ENCODE measurements at places on chromosomes 5 and 9.

DNA sequence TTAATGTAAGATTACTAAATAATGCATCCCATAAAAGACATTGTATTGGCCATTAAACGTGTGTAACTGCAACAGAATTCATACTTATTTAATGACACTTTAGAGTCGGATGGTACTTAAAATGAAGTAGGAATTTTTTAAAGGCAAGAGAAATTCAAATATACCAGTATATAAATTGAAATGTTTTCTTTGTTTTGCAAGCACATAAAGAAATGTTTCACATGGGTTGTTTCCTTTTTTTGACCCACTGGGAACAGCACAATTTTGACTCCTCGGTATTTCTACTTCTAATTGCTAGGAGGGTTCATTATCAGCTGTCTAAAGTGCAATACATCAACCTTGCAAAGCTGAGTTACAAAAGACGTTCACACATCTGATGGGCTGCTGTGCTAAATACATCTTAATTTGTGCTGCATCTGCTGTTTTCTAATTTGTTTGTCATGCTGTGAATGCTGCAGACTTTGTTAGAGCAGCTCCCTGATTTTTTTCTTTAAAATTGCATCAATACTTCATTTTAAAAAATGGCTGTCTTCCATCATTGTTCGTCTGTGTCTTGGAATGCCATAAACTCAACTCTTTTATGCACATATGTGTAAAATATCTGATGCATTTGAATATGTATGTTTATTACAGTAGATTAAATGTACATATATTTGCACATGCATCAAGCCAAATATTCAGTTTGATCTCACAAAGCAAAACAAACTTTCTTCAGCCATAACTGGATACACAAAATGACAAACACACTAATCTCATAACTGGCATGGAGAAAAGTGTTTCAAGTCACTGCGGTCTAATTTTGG is 454.0 kb upstream of the GRAMD2B start:
- DNase-seq: no peak

DNA sequence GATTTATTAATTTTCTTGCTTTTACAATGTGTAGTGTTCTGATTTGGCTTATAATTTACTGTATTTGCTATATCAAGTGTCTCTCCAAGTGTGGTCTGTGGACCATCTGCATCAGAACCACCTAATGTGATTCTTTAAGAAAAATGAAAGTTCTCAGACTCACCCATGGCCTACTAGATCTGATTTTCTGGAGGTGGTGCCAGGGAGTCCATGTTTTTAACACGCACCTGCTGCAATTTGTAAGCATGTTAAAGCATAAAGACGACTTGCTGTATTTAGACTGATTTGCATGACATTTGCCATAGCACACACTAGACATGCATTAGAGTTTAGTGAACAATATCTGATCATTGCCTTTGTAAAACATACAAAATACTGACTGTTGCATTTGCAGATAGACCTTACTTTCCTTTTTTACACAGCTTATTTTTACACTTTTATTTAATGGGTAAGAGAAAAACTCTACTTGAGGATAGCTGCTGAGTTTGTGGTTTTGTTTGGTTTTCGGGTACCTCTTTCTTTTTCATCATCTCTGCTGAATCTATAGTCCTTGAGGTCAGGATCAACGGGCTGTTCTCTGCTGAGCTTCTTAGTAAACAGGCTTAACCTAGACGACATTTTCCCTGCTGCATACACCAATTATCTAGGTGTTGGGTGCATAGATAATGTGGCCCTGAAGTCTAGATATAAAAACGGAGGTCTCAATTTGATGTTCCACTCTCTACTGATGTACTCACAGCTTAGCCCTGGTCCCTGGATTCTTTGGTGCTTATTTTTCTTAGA is 138.0 kb upstream of the ZNF366 start:
- DNase-seq: no peak

GRCh38 chr5:131521252-131521651 is 113.8 kb downstream of the RAPGEF6 start:
- peak; percentile 90 for DNase-seq

- DNase-seq: no peak
Measured at GRCh38 chr5:136043551-136043950, 14.8 kb downstream of the TGFBI start.

DNA sequence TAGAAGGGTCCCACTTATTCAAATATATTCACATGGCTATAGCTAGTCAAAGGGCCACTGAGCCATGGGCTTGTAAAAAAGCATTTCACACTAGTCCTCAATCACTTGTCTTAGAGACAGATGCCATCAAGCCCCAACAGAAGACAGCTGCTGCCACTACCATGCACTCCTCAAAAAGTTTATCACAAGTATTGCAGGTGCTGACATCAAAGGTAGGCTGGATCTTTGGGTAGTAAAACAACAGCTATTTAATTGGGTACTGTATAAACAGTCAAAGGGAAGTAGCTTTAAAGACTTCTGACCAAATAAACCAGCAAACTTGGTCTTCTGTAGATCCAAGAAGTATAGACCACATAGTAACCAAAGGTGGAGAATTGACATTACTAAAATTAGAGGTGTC is 59.2 kb upstream of the FER start:
- DNase-seq: no peak

DNA sequence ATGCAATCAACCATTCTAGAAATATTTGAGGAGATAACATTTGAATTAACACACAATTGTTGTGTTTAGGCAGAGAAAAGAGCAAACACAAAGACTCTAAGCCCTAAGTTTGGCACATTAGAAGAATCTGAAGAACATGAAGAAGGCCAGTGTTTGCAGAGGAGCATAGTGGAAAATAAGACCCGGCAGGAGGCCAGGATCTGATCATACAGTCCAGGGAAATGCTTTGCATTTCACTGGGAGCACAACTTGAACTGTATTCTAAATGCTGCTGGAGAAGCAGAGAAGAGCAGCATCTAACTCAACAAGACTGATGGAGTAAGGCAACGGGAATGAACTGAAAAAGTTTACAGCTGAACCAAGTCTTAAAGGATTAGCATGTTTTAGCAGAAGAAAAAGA is 463.4 kb downstream of the ZNF608 start:
- no peak for DNase-seq

GRCh38 chr9:125380406-125380805 is 118.8 kb downstream of the GAPVD1 start:
- DNase-seq: peak; percentile 32

DNA sequence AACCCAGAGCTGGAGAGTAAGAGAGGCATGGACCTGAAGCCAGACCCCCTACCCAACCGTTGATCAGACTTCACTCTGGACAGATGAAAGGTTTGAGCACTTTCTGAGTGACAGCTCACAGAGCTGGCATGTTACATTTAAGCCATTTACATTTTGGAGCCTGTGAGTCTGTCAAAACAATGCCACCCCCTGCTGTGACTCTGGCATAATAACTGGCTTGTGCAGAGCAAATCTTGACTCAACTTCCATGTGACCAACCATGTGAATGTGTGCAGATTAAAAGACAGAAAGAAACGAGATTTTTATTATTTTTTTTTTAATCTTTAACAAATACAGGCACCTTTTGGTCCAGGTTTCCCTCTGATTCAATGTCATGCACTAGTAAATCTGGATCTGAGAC is 48.5 kb downstream of the MFAP3 start:
- no peak for DNase-seq

DNA sequence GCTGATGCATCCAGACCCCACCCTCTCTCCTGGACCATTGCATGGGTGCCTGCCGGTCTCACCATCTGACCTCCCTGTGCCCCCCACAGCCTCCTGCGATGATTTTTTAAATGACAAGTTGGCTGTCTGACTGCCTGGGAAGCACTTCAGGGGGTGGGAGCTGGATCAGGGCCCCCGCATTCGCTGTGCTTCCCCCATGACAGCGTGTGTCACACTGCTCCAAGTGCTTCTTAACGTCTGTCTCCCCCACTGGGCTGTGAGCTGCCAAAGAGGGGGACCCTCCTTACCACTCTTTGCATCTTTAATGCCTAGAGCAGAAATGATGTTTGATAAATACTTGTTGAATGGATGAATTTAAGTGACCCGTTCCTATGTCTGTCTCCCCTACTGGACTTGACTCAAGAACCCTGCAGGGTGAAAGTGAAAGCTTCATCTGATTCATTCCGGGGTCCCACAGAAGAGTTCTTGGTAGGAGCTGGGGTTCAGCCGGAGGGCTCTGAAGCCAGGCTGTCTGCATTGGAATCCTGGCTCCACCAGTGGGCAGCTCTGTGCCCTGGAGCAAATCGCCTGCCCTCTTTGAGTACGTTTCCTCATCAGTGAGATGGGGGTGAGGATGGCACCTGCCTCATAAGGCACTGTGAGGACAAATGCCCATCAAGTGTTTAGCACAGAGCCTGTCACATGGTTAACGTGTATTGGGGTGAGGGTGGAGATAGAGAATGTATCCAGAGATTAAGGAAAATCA is 7.6 kb upstream of the EGR1 start:
- no peak for DNase-seq

DNA sequence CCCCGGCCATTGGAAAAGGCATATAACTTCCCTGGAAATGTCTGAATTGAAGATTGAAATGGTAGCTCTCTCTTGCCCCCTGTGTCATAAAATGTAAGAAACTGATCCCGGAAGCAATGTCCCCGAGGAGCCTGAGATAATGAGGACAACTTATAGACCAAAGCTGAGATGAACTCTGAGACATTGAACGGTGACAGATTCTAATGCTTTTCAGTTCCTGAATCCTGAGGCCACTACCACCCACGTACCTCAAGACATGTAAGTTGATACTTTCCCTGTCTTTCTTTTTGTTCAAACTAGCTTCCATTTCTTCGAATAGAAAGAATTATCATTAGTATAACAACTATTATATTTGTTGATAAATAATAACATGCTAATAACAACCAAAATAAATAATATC is 51.0 kb downstream of the KIF4B start:
- no peak for DNase-seq

DNA sequence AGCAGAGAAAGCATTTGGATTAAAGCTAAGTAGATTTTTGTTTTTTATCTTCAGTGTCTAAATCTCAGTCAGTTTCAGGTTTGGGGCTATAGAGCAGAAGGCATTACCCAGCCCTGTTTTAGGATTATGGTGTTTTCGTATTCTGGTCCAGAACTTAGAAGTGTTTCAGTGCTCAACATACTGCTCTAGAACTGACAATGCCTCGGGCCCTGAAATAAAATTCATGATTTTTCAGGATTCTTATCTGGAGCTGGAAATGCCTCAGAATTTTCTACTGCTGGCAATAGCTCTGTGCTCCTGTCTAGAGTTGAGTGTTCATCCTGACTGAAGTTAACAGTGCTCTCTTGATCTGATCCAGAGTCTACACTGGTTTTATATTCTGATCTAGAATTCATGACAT is 163.9 kb downstream of the PAPPA start:
- no peak for DNase-seq

DNA sequence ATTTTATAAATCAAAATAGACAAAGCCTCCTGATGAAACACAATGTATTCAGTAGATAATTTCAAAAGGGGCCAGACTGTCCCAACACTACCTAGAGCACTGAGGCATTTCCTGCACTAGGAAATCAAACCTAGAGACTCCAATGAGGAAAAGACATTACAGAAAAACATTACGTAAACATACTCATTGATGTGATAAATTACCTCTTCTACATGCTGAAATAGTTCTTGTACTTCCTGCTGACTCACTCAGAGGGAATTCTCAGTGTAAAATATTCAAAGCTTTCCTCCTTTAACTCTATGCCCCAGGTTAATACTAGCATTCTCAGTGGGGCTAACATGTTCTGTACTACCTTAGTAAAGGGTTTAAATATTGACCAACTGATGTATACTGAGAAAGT is 178.0 kb downstream of the ESM1 start:
- DNase-seq: peak; percentile 86

- peak; percentile 67 for DNase-seq
Measured at GRCh38 chr5:149301744-149302380, 30.2 kb downstream of the AFAP1L1 start.

DNA sequence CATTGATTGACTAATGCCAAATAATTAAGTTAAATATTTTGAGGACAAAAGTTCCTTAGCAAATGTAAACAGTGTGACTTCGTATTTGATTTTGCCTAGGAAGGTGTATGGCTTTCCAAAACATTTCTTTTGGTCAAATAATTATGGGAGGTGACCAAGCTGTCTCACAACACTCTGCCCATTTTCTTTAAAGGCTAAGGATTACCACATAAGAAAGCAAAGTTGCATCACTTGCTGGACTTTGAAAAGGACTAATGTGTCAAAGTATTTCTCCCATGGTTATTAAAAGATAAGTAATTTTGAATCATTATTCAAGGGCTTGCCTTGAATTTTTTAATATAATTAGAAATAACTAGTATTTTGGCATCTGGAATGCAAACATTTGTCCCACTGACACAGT is 74.7 kb downstream of the HAPLN1 start:
- no peak for DNase-seq

GRCh38 chr9:81686614-81687520 is 2.5 kb downstream of the TLE1 start:
- peak; percentile 87 for DNase-seq

DNA sequence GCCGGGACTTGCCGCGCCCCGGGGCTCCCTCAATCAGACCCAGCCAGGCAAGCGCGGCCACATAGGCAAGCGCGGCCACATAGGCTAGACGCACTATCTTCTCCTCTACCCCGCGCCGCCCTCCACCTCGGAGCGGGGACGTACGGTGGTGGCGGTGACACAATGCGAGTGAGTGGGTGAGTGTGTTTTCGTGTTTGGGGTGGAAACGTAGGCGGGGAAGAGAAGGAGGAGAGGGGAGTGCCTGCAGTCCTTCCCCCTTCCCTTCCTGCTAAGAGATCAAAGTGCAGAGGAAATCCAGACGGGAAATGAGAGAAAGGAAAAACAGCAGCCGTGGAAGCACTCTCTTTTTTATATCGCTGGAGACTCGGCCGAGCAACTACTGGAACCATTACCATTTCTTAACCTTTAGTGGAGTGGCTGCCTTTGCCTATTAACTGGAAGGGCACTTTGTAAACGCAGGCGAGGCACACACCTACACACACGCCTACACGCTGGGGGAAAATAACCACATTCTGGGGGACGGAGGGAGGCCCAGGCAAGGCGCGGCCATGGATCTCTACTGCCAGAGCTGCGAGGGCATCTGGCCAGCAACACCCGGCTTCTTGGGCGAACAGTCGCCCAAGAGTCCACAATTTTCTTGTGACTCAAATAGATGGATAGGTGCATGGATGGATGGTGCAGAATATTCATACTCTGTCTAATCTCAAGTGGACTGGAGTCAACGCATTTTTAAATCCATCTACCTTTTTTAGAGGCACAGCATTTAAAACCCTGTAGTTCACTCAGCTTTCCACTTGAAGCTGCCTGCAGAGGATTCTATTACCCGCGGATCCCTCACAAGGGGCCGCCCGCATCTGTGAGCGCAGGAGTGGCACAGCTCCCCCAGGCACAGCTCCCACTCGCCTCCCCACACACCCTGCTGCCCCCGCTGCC is 2.1 kb downstream of the EDIL3 start:
- DNase-seq: peak; percentile 53

GRCh38 chr5:145502906-145503305 is 332.2 kb downstream of the PRELID2 start:
- no peak for DNase-seq

DNA sequence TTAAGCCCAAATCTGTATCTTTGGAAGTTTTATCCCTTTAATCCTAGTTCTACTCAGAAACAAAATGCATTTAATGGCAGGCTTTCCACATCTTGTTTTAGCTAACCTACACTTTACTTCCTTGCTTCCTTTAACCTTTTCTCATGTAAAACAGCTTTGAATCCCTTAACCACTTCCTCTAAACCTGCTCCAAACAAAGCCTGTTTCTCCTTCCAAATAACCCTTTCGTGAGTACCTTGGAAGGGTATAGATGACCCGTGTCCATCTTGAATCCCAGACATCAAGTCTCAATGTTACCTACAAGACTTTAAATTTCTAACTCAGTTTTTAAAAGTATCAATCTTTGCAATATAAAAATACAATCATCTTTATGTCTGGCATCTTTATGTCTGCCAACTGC is 78.4 kb downstream of the DROSHA start:
- no peak for DNase-seq

- no peak for DNase-seq
Measured at GRCh38 chr5:103441523-103441922, 121.1 kb downstream of the NUDT12 start.

Data from IMR-90 (cell line).